ENCODE measurements at places on chromosomes 1 and 21. TPM values are rescaled to one million over a fixed set of nuclear protein-coding genes. Genes with fewer than 3 reads are reported as not detected.

Gene GPR25
- total RNA-seq = not detected

Gene EDN2
- total RNA-seq = not detected

DNA sequence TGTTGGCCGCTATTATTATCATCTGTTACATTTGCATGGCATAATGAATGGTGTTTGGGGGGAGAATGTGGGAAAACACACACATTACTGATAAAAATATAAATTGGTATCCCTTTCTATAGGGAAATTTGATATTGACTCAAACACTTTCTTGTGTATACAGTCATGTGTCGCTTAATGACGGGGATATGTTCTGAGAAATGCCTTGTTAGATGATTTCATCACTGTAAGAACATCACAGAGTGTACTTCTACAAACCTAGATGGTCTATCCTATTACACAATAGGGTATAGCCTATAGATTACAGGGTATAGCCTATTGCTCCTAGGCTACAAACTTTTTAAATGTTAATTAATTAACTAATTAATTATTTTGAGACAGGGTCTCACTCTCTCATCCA lies 67.2 kb upstream of the B3GALNT2 start:
- H3K4me1 ChIP-seq = no peaks in the 10 kb centered on the region
- no peaks in the 10 kb centered on the region for H3K36me3 ChIP-seq
- H3K27ac ChIP-seq = no peak overlapping the region
- H3K4me3 ChIP-seq = no peak overlapping the region

DNA sequence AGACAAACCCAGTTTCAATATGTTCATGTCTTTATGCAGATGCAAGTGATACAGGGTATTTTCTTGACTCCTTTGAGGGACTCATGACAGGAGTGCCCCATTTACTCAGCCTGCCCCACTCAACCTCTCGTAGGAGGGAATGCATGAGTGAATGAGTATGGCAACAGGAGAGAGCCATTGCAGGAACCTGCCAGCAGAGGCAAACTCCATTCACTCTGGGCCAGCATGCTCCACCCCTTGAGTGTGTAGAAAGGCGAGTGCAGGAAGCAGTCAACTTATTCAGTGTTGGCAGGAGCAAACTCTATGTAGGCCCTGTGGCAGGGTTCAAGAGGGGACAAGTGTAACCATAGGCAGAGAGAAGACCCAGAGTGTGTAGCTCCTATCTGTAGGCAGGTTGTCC lies 1526.3 kb downstream of the PLA2G4A start:
- DNase-seq = no peak
- no peaks in the 10 kb centered on the region for H3K36me3 ChIP-seq
- no peak overlapping the region for H3K4me3 ChIP-seq
- no peaks in the 10 kb centered on the region for H3K27me3 ChIP-seq

DNA sequence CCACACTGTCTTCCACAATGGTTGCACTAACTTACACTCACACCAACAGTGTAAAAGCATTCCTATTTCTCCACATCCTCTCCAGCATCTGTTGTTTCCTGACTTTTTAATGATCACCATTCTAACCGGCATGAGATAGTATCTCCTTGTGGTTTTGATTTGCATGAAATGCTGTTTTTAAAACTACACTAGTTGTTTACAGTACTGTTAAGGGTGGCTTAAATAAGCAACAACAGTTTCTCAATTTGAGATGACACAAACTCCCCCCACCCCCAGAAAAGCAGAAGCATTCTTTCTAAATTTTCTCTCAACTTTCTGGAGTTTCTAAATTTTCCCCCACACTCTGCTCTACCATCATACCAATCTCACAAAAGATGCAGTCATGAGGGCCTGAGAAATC lies 7.1 kb upstream of the SLAMF7 start:
- H3K27ac ChIP-seq = no peak overlapping the region
- H3K36me3 ChIP-seq = no peaks in the 10 kb centered on the region
- no peaks in the 10 kb centered on the region for H3K4me1 ChIP-seq
- no peak overlapping the region for H3K4me3 ChIP-seq

DNA sequence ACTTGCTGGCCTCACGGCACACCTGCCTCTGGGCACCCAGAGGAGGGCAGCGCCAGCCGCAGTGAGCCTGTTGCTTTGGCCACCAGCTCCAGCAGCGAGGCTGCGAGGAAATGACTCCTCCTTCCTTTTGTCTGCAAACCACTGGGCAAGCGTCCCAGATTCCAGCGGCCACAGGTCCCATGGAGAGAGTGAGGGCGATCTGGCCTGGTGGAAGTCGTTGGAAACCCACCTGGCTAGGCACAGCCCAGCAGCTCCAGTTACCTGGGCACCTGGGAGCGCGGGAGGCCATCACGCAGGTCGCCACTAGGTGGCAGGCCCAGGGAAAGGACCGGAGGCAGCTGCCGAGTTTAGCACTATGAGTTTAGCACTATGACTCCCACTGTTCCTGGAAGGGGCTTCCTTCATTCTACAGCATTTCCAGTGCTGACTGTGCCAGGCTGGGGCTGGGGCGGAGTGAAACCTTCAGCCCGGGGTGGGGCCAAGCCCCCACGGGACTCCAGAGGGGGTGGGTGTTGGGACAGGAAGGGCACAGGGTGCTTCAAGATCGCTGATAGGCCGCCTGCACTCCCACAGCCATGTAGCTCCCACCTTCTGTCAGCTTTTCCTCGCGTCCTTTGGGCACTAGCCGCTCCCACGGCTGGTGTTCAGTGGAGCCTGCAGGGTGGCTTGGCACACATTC lies 1.1 kb upstream of the ESPN start:
- H3K4me1 ChIP-seq = peaks cover 30% of the 10 kb centered on the region
- H3K4me3 ChIP-seq = peak overlapping the region; percentile 3
- no peaks in the 10 kb centered on the region for H3K36me3 ChIP-seq
- peak; percentile 78 for DNase-seq
- no peak overlapping the region for H3K27ac ChIP-seq
- H3K27me3 ChIP-seq = peaks cover 100% of the 10 kb centered on the region

All from neural progenitor cell (in vitro differentiated cells).